ENCODE measurements at places on chromosomes 4 and X.

DNA sequence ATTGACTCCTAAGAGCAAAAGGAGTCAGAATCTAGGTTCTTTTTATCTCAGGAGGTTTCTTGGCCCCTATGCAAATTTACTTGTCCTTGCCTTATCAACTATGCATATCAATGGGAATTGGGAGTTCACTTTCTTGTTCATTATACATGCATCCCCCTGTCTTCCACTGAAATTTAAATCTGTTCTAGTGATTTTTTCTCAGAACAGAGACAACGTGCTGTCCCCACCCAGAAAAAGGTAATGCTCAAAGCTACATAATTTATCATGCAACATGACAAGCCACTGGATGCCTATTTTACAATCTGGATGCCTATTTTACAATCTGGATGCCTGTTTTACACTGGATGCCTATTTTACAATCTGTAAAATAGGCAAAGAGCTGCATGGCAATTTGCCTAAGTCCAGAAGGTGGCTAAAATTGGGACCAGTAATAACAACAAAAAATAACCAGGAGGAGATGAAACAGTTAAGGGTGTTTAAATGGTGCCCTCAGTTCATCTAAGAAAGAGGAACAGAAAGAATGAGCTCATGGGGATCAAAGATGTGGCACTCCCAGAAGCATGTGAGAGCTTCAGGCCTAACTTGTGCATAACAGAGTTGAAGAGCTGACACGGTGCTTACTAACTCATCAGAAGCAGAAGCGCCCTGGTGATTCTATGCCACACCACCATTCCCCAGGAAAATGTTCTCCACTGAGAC, 537.8 kb upstream of the BOD1L1 start:
- DNase-seq = no peak

GRCh38 chrX:134660627-134661026, 2.4 kb upstream of the PLAC1 start:
- DNase-seq = no peak

DNA sequence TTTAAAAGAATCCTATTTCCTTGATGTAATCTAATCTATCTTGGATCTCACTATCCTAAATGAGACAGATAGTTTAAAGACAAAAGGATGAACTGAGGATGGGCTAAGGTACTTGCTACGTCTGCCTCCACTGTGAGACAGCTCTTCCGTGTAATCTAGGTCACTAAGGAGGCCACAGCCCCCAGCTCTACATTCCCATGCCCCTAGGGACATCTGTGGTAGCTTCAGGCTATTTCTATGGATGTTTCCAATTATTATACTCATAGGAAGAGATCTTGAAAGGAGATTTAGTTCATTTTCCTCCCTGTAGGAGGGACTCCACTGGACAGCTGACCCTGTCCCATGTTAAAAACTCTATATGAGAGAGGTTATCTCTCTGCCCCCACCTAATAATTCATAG, 140.8 kb upstream of the TRPC5 start:
- no peak for DNase-seq

DNA sequence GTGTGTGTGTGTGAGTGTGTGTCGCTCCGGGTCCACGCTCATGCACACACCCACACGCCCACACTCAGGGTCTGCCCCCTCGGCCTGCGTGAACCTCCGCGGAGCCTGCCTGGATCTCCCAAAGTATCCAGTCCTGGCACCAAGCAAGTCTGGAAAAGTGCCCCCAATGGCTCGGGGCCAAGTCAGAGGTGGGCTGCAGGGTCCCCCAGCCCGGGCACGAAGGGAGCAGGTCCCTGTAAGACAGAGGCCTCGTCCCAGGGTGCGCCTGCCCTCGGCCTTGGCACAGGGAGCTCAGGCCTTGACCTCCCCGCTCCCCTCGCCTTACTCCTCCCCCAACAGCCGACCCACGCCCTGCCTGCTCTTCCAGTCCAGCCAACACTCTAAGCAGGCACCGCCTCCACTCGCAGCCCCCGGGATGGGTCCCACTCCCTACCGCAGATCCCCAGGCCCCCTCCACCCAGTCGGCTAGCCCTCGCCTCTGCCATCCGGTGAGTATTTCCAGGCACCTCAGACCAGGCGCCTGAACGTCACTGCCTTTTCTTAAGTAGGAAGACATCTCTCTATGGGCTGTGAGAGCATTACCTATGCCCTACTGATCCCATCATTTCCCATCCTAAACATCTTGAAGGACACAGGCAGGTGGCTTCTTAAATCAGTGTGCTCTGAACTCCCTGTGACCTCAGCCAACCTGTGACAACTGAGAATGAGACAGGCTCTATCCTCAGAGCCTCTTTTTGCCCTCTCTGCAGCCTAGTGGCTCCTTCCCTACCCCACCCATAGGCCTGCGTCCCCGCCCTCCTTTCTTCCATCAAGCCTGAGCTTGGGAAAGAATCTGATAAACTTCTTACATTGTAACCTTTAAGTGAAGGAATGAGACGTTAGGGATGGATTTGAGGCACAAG, 704 bp downstream of the FAM114A1 start:
- DNase-seq = no peak

GRCh38 chr4:120331486-120332370, 265.1 kb upstream of the MAD2L1 start:
- no peak for DNase-seq

DNA sequence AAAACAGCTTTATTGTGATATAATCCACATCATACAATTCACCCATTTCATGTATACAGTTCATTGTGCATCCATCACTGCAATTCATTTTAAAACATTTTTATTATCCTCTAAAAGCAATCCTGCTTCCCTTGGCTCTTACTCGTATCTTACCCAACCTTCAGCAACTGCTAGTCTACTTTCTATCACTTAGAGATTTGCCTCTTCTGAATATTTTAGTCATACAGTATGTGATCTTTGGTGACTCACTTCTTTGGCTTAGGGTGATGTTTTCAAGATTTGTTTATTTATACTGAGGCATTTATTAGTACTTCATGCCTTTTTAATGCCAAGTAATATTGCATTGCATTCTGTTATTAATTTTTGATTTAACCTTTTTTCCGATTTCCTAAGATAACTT, 15.0 kb upstream of the MSMO1 start:
- DNase-seq = no peak

GRCh38 chr4:34181311-34181841, 2062.9 kb downstream of the ARAP2 start:
- no peak for DNase-seq

GRCh38 chr4:16641971-16642370, 256.5 kb downstream of the LDB2 start:
- no peak for DNase-seq

DNA sequence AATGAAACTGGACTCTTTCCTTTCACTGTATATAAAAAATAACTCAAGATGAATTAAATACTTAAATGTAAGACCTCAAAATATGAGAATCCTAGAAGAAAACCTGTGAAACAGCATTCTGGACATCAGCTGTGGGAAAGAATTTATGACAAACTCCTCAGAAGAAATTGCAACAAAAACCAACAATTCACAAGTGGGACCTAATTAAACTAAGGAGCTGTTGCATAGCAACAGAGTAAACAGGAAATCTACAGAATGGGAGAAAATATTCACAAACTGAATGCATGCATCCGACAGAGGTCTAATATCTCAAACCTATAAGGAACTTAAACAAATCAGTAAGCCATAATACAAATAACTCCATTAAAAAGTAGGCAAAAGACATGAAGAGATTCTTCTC, 851.7 kb upstream of the PCDH10 start:
- DNase-seq = no peak

- DNase-seq = no peak
These were observed 7.4 kb downstream of the PSAPL1 start for GRCh38 chr4:7427361-7427760.

GRCh38 chr4:153146031-153146430, 58.2 kb upstream of the TRIM2 start:
- DNase-seq = no peak

GRCh38 chr4:15948826-15949225, 10.3 kb upstream of the FGFBP1 start:
- DNase-seq = no peak

DNA sequence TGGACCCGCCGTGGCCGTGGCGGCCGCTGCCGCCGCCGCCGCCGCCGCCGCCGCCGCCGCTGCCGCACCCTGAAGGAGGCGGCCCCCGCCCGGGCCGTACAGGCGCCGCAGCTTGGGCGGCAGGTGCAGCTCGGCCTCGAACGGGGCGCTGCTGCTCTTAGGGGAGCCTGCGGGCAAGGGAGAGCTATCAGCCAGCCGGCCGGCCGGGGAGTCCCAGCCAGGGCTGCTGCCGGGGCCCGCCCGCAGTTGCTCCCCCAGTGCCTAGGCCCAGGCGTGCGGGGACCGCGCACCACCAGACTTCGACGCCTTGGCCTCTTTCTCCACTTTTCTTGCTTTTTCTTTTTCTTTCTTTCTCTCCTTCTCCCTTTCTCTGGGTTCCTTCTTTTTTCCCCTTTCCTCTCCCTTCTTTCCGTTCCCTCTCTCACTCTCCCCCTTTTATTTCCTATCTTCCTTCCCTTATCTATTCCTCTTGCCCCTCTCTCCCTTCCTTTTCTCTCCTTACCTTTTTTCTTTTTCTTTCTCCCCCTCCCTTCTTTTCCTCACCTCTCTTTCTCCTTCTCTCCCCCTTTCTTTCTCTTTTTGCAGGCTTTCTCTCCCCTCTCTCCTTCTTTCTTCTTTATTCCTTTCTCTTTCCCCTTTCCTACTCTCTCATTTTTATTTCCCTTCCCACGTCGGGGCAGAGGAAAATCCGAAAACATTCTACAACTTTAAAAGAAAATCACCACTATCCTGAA, 2.0 kb downstream of the ARX start:
- no peak for DNase-seq

DNA sequence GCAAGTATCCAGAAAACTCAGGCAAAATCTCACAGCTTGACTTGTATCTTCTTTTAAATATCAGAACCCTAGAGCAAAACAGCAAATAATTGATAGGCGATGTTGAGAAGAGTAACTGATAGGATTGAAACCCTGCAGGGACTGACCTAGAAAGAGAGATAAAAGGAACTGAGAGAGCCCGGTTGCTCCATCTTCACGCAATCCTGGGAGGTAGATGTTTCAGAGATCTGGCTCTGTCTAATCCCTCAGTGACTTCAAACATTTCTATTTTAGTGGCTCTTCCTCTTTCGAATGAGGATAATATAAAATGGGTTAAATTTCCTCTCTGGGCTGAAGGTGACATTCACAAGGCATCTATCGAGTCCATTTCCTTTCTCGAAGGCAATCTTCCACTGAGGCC, 39.3 kb upstream of the RPL34 start:
- no peak for DNase-seq

GRCh38 chrX:124325732-124326131, 6.7 kb upstream of the TEX13D start:
- DNase-seq = no peak

GRCh38 chr4:2489841-2490552, 21.1 kb downstream of the RNF4 start:
- DNase-seq = no peak
